G401 (cell line): ENCODE measurements at places on chromosomes 7 and 10.

DNA sequence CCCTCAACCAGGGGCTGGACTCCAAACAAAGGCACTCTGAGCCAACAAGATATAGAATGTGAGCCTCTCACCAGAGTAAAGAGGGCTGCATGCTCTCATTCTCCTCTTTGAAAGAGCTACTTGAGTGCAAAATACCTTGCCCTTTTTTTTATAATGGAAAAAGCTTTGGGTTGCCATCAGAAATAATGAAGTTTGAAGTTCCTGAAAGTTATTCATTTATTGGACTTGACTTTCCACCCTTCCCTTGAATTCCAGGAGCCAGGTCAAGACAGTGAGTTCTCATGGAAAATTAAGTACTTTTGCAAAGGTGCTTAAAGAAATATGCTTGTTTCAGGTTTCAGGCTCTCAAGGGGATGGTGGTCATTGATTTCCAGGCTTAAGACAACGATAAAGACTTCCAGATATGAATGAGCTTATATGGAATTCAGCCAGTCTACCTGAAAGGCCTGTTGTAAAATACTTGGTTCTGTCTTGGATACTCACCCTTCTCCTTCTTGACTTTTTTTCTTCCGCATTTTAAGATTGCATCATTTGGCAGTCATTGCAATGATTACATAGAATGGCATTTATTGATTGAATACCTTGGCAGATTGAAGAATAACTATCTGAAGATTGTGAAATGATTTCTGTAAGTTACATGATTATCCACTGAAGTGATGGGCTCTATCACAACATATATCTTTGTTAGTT lies 696.4 kb downstream of the INHBA start:
- no peak for DNase-seq

- no peak for DNase-seq
Measured at GRCh38 chr10:131578472-131578970, 267.0 kb upstream of the TCERG1L start.

DNA sequence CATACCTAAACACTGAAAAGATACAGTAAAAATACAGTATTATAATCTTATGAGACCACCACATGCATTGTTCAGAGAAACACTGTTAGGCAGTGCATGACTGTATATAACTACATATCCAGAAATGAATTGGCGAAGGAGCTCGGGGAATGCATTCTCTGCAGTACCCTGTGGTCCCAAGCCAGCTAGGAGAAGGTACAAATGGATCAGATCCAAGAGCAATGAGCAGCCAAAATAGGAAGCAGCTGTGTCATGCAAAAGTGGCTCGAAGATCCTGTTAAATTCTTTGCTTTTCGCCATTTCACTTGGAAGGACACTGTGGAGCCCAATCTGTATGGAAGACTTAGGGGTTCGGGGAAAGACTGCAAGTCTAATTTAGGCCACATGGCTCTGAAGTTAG lies 334.8 kb downstream of the TNS3 start:
- no peak for DNase-seq

DNA sequence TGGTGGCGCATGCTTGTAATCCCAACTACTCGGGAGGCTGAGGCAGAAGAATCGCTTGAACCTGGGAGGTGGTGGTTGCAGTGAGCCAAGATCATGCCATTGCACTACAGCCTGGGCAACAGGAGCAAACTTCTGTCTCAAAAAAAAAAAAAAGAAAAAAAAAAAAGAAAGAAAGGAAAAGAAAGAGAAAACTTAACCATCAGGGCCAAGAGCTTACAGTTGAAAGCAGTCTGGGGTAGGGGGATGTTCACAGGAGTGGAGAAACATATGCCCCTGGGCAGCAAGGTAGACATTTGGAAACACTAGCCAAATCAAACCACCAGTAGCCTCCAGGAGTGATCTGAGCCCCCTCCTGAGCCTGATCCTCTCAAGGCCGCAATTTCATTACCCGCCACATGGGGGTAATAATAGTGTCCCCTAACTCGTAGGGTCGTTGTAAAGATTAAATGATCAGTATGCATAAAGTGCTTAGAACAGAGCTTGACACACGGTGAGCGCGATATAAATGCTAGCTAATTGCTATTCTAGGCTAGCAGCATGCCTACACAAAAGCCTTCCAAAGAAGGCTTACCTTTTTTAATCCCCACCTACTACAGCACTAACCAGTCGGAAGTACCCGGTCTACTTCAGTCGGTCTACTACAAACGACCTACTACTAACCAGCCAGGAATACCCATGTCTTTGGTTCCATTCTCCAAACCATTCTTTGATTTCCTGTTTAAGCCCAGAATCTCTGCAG lies 274.3 kb upstream of the NEBL start:
- peak; percentile 57 for DNase-seq
